ENCODE measurements at places on chromosomes 12 and 14.

GRCh38 chr14:100201701-100202100 lies 37.2 kb upstream of the YY1 start:
- DNase-seq = no peak

DNA sequence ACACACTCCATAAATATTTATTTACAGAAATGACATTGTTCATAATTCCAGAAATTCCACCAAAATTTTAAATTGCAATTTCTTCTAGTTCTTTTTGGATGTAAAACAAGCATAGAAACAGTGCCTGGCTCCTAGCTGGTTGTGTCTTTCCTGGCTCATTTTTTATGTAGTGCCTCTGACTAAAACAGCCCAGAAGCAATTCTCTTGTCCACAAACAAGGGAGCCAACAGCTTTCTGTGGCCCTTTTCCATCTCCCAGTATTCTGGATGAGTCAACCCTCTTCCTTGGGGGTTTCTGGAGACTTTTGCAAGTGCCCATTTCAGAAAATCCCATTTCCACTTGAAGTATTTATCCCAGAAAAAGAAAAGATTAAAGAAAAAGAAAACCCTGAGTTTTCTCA lies 141.4 kb downstream of the PHLDA1 start:
- no peak for DNase-seq

GRCh38 chr14:45426685-45427282 lies 173.8 kb upstream of the MIS18BP1 start:
- no peak for DNase-seq

DNA sequence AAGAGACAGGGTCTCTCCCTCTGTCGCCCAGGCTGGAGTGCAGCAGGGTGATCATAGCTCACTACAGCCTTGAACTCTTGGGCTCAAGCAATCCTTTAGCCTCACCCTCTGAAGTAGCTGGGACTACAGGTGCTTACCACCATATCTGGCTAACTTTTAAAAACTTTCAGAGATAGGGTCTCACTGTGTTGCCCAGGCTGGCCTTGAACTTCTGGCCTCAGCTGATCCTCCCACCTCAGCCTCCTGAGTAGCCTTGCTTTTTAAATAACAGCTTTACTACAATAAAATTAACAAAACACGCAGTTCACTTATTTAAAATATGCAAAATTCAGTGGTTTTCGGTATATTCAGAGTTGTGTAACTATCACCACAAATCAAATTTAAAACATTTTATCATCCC lies 79.0 kb downstream of the RCOR1 start:
- DNase-seq = no peak

- no peak for DNase-seq
Measured at GRCh38 chr14:101875727-101876554, 88.4 kb upstream of the DYNC1H1 start.

- no peak for DNase-seq
Measured at GRCh38 chr12:7354529-7354928, 50.7 kb downstream of the ACSM4 start.

- no peak for DNase-seq
Measured at GRCh38 chr12:89215196-89215595, 137.1 kb downstream of the DUSP6 start.

DNA sequence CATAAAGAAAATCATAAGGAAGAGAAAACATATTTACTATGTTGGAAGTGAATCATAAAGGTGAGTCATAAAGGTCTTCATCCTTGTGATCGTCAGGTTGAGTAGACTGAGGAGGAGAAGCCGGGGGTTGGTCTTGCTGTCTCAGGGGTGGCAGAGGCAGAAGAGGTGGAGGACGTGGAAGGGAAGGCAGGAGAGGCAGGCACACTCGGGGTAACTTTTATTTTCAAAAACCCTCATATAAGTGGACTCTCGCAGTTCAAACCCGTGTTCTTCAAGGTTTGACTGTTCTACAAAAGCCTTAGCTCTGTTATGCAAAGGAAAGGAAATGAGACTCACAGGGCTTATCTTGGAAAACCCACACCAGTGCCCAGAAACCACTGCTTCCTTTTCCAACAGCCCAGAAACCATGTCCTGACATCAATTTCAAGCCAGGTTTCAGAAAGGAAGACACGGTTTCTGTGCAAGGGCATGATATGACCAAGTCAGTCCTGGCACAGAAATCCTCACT lies 14.0 kb downstream of the SMCO2 start:
- no peak for DNase-seq
